Stimulated activated CD4-positive, alpha-beta T cell treated with anti-CD3 and anti-CD28 coated beads, Interleukin-15, amount 100 ng/mL, for 24 hours (primary cell): ENCODE measurements at places on chromosomes 16 and 17.
A peak's percentile ranks its signal among the peaks of the same experiment; 100 is the strongest.

DNA sequence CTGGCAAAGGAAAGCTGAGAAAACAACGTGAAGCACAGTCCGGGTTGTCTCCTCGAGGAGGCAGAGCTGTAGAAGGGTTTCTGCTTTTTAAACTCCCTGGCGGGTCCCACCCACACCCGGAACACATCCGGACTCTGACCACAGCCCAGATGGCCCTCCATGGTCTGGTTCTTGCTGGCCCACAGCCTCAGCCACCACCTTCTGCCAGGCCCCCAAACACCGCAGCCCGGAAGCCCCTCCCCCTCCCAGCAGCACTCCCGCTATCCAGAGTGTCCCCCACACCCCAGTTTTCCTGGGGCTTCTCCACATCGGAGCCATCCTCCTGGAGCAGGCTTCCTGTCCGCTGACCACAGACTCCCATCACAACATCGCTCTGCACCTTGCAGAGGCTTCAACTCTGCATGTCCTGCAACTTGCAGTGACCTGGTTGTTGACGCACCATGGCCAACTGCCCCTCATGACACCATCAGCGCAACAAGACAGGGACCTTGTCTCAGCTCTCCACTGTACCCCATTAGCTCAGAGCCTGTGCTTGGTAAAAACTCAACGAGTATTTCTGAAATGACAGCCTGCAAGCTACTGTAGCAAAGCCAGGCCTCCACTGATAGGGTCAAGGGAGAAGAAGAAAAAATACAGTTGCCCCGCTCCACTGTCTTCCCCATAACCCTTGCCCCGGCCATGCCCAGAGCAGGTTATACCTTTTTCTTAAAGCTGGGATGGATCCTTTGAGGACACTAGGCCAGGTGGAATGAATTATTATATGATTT, 129.8 kb downstream of the C16orf78 start:
- DNase-seq: no peak

- DNase-seq: peak; percentile 65
These were observed 14.4 kb downstream of the NDUFAF8 start for GRCh38 chr17:81253358-81254131.

- peak; percentile 91 for DNase-seq
These were observed 22.2 kb downstream of the SOCS1 start for GRCh38 chr16:11233727-11234376.

DNA sequence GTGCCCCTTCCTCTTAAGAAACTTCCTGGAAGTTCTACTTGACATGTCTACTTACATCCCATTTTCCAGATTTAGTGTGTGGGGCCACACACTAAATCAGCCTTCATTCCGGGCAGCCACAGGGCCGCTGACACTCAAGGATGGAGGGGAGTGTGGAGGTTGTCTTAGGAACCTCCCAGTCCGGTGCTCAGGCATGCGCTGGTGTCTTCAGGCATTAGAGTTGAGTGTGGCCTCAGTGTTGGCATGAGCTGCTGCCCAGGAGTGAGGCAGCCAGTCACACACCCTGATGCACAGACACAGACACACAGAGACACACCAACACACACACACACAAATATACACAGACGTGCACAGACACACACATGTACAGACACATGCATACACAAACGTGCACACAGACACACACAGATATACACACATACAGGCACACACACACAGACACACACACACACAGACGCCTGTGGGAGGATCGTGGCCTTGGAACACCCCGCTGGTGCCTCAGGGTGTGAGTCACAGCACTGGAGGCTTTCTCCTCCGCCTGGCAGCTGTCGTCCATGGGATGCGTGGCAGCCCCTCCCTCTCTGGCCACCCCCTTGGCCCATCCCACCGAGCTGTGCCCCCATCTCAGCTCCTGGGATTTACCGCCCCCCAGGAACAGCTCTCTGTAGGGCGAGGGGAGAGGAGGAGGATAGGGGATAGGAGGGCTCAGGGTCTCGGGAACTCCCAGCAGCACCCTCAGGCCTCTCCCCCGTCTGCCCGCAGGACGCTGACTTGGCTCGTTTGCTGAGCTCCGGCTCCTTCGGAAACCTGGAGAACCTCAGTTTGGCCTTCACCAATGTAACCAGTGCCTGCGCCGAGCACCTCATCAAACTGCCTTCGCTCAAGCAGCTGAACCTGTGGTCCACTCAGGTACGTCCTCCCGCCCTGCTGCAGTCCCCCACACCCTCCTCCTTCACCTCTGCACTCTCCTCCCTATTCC, 75.6 kb upstream of the PLCG2 start:
- no peak for DNase-seq

- DNase-seq: peak; percentile 14
These were observed 69.6 kb upstream of the ZNF750 start for GRCh38 chr17:82909322-82909904.

DNA sequence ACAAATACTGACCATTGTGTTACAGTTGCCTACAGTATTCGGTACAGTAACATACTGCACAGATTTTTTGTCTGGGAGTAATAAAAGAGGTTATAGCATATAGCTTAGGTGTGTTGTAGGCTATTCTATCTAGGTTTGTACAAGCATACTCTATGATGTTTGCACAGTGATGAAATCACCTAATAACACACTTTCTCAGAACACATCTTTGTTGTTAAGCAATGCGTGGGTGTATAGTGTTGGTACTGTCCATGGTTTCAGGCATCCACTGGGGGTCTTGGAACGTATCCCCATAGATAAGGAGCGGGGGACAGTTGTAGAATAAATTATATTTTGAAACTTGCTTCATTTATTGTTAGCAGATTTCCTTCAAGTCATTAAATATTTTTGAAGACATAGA, 293.3 kb upstream of the TBX2 start:
- no peak for DNase-seq

DNA sequence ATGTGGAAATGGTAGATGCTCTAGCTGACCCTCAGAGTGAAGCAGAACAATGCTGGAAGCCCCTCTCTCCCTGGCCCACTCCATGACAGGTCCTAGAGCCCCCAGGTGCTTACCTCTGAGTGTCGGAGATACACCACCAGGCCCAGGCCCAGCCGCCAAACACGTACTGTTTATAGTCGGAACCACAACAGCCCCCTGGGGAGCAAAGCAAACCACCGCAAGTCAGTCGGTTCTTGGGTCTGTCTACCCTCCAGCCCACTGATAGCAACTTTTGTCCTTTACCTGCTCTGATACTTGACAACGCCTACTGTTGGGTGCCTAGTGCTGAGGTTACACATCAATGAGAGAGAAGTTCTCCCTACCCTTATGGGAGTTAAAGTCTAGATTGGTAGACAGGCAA, 8.7 kb downstream of the FLOT2 start:
- DNase-seq: no peak

DNA sequence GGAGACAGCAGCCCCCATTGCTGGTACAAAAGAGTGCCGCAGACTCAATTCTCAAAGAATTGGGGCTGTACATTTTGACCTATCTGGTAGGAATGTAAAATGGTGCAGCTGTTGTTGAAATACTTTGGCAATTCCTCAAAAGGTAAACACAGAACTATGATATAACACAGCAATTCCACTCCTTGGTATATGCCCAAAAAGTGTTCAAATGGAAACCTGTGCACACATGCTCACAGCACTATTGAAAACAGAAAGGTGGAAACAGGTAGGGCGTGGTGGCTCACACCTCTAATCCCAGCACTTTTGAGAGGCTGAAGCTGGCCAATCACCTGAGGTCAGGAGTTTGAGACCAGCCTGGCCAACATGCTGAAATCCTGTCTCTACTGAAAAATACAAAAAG, 34.7 kb downstream of the ANKRD11 start:
- no peak for DNase-seq

- no peak for DNase-seq
These were observed 21.6 kb upstream of the MED9 start for GRCh38 chr17:17455173-17455572.

- DNase-seq: no peak
These were observed 218.3 kb downstream of the RBFOX3 start for GRCh38 chr17:79392598-79392997.

DNA sequence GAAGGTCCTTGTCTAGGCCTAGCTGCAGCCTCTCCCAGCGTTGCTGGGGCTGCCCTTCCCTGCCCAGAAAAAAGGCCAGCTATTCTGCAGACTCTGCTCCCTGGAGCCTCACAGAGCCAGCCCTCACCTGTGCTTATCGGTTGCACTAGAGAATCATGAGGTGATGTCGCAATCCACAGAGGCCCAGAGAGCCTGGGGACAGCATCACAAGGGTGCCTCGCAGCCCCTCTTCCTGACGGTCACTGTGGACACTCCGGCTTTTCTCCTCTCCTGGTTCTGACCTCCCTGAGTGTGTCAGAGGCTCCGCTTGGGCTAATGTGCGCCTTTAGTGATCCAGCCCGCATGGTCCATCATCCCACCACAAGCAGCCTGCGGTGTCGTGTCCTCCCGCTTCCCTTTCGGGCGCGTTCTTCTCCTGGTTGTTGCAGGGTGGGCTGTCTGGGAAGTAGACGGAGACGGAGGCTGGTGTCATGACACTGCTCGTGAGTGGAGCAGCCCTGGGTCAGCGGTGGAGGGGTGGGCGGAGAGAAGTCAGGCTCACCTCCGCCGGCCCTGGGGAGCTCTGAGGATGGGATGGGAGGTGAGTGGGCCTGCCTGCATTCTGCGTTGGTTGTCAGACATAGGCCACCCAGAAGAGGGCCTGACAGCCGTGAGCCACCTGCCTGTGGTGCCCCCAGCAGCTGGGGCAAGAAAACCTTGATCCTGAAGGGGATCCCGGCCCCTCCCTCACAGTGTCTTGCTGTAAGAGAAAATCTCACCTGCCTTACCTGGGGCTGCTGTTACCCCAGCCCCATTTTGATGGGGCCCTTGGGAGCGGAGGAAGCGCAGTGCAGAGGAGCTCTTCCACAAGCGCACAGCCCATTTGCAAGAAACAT, 165.9 kb upstream of the CHMP6 start:
- no peak for DNase-seq
